Esophagus mucosa (tissue), 1 donor: ENCODE measurements at places on chromosomes 3 and 15.
A peak's percentile ranks its signal among the peaks of the same experiment; 100 is the strongest.

- no peak for ATAC-seq
Measured at GRCh38 chr15:98083203-98083910, 122.9 kb downstream of the ARRDC4 start.

- ATAC-seq: no peak
Measured at GRCh38 chr3:171986757-171987518, 52.4 kb upstream of the FNDC3B start.

DNA sequence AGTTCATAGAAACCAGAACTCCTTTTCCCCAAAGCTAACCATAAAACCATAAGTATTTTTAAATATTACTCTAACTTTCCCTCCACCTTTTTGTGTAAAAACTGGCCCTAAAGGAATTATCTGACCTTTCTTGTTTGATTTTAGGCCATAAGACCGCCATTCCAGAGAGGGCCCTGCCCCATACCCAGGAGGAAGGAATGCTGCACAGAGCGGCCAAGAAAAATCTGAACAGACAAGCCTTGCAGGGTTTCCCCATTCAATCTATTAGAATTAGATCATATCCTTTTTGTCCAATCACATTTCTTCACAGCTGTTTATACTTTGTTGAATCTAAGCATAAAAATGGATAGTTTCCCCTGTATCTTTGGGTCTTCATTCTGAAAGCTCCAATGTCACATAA lies 97.1 kb downstream of the B3GALNT1 start:
- no peak for ATAC-seq

DNA sequence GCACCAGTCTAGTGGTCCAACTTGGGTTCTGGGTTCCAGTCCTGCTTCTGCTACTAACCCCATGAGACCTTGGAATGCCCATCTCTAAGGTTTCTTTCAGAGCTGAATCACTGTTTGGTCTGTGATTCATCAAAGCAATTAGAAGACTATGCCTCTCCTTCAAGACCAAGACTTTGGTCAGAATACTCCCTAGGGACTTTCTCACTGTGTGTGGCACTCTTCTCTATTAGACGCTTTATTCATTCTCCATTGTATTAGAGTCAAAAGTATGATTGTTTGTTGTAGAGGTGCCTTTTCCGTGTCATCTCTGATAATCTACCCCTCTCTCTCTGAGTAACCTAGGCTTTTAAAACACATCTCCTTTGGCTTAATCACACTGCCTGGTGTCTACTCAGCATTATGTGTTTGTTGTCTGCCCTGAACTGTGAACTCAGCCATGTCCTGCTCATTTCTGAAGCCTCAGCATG lies 90.5 kb downstream of the LPP start:
- ATAC-seq: peak; percentile 70

DNA sequence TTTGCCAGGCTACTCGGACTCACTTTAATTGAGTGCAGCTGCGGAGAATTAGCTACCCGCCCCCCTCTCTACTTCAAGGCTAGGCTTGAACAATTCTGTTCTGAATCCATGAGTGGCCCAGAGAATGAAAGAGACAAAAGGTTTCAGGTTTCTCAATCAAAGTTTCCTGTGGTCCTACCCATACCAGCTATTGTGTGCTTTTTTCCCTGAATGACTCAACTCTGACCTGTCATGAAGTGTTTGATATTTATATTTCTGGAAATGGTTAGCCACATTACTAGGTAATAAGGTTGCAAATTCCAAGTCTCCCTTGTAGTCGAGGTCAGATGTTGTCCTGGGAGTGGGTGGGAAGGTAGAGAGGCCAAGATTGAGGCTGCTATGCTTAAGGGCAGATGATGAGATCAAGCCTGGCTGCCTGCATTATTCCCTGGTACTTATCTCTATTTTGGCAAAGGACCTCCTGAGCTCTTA lies 392.7 kb upstream of the TBL1XR1 start:
- ATAC-seq: peak; percentile 85

- no peak for ATAC-seq
Measured at GRCh38 chr3:43212914-43213611, 73.3 kb upstream of the SNRK start.

DNA sequence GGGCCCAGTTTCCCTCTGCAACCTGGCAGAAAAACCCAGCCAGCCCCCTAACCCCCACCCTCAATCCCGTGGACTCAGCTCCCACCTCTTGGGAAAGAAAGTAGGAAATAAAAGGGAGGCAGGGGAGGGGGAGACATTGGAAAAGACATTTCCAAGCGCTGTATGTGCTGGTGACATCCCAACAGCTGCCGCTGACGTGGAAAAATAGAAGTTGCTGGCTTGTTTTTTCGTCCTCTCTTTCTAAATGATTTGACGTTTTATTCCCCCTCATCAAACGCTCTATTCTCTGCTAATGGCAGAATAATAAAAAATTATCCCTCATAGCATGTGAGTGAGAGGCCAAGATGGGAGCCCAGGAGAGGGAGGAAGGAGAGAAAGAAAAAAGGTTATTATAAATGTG lies 76.1 kb downstream of the LINGO1 start:
- ATAC-seq: no peak
